EH (cell line): ENCODE measurements at places on chromosomes 13 and 19.

DNA sequence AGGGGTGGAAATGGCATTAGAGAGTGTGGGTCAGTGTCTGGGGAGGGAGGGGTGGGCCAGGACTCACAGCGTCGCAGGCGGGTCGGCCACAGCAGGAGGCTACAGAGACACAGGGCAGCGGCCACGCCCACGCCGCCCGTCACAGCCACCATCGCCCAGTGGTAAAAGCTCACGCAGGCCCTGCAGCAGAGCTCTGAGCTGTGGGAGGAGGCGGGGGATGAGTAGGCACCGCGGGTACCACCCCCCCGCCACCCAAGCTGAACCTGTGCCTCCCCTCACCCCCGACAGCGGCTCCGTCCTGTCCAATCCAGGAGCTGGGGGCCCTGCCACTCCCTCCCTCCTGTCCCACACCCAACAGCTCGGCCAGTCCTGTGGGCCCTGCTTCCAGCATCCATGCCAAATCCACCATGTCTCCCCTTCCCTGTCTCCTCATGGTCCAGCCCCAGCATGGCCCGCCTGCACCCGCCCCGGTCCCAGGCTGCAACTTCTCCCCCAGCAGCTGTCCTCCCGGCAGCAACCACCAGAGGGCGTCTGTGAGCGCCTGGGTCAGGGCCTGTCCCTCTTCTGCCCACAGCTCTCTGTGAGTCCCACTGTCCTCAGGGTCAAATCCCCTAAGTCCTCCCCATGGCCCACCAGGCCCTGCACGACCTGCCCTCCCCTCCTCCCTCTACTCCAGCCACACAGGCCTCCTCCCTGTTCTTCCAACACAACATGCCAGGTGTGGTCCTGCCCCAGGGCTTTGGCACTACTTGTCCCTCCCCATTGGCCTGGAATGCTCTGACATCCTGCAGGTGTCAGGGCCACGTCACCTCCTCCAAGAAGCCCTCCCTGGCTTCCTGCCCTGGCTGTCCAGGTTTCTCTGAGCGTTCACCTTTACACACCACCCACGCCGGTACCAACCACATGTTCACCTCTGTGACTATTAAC lies 6.0 kb downstream of the TEKTIP1 start:
- DNase-seq: peak; percentile 59

- DNase-seq: no peak
Observed at GRCh38 chr19:18610556-18611326, 1.9 kb upstream of the TMEM59L start.

DNA sequence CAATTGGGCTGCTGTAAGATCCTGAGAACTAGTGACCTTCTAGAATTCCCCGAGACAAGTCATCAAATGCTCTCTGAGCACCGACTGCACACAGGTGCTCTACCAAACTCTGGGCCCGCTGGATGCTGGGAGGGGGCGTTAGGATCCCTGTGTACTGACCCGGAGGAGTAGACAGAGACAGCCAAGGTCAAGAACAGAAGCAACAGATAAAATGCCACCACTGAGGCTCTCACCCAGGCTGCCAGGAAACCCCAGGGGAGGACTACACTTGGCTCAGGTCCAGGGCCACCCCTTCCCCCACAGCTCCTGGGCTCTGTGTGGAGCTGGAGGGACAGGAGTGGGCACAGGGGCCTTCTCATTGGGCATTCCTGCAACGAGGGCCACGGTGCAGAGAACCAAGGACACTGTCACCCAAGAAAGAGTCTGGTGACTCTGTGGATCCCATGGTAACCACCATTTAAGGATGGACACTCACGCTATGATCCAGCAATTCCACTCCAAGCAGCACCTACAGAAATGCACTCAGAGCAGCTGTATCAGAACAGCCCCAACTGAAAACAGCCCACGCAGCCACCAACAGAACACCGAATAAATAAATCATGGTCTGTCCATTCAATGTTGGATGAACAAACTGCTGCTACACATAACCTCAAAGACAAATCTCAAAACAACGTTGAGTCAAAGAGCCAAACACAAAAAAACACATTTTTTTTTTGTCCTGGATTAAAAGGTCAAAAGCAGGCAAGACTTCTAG lies 16.8 kb upstream of the SLC35E1 start:
- DNase-seq: no peak

DNA sequence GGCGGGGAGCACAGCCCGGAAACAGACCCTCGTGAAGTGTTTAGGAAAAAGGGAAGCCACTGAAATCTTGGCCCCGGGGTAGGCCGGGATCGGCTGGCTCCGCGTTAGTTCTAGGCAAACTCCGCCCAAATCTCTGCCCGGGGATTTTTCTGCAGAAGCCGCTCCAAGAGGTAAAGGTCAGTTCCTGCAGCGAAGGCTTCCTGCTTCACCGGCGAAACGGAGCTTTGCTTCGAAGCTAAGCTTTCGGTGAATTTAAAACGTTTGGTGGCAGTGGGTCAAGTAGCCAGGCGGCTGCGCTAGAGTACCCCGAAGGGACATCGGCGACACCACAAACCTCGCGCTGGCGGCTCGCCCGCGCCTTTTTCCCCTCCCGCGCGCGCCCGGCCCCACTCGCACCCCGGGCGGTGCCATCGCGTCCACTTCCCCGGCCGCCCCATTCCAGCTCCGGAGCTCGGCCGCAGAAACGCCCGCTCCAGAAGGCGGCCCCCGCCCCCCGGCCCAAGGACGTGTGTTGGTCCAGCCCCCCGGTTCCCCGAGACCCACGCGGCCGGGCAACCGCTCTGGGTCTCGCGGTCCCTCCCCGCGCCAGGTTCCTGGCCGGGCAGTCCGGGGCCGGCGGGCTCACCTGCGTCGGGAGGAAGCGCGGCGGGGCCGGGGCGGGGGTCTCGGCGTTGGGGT lies 441 bp downstream of the GJB2 start:
- DNase-seq: peak; percentile 10

GRCh38 chr19:3229888-3230496 lies 5.5 kb downstream of the CELF5 start:
- DNase-seq: no peak

GRCh38 chr19:4393947-4394590 lies 6.3 kb downstream of the SH3GL1 start:
- DNase-seq: peak; percentile 46

GRCh38 chr13:45296259-45296658 lies 44.7 kb downstream of the TPT1 start:
- no peak for DNase-seq

- DNase-seq: peak; percentile 40
Observed at GRCh38 chr19:57559008-57559403, 657 bp downstream of the ZNF550 start.

DNA sequence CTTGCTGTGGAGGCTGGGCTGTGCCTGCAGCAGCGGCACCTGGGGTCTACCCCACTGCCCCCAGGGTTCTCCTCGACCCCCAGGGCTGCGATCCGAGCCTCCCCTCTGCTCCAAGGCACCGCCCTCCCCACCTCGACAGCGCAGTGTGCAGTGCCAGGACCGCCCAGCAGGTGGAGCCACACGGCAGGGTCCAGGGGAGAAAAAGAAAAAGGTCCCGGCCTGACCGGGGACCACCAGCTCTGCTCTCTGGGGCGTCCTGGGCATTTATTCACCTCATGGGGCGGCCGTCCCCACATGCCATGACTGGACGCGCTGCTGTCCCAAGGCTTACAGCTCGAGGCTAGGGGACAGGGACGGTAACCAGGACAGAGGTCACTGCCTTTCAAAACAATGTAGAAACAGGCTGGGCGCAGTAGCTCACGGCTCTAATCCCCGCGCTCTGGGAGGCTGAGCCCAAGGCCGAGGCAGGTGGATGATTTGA lies 10.6 kb downstream of the REXO1 start:
- DNase-seq: peak; percentile 41

- no peak for DNase-seq
Observed at GRCh38 chr13:23175920-23176319, 4.9 kb upstream of the SGCG start.

DNA sequence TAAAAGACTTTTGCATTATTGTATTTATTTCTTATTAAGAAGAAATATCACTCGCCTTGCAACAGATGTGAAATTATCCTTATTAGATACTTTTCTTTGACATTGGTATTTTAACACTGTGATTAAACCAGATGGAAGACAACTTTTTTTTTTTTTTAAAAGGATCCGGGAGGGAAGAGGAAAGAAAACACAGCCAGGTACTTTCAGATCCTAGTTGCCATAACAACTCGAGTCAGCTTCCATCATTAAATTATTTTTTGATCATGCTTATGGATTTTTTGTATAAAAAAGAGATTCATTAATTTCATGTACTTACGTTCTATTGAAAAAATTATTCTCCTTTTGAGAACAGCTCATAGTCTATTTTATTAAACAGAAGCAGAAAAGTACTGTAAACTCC lies 515.7 kb downstream of the TBC1D4 start:
- DNase-seq: no peak

DNA sequence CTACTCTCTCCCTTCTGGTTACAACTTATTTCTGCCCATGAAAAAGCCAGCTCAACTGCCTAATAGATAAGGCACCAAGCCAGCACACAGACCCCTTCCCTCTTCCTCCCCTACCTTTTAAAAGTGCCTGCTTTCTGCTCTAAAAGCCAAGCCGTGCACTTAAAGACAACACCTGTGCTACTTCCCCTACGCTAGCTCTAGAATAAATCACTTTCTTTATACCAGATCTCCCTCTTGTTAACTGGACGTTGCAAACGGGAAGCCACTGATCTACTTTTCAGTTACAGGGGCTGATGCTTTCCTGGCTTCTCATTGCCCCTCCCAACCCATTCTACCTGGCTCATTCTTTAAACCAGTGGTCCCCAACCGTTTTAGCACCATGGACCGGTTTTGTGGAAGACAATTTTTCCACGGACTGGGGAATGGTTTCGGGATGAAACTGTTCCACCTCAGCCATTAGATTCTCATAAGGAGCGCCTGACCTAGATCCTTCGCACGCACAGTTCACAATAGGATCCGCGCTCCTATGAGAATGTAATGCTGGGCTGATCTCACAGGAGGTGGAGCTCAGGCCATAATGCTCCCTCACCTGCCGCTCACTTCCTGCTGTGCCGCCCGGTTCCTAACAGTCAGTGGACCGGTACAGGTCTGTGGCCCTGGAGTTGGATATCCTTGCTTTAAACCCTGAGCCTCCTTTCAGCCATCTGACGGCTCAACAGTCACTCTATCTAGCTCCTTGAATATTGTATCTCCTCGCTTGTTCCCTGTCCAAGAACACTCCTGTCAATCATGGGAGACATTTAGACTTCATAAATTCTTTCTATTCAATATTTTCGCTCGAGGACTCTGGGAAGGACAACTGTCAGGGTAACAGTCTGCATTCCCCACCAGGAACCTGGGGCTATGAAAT lies 841 bp upstream of the ZNF223 start:
- DNase-seq: peak; percentile 3
